ENCODE measurements at places on chromosomes 13 and 19.

DNA sequence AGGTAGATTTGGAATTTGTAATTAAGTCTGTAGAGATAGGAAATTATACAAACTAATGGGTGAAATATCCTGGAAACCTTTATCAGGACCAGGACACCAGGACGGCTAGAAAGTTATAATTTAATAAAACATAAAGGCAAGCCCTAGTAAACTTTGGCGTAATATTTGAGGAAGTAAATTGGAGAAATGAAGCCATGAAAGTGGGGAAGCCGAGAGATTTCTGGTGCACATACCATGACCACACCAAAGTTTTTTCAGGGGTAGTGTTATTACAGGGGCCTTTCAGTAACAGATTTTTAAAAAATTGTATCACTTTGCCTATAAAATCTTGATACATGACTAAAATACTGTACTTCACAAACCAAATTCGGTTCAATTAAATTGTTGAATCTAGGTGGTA, 54.7 kb upstream of the URAD start:
- no peaks in the 10 kb centered on the region for H3K36me3 ChIP-seq
- no peaks in the 10 kb centered on the region for H3K27me3 ChIP-seq
- peaks cover 8% of the 10 kb centered on the region for H3K4me1 ChIP-seq
- DNase-seq, result no peak
- no peak overlapping the region for H3K27ac ChIP-seq
- H3K4me3 ChIP-seq, result no peak overlapping the region

DNA sequence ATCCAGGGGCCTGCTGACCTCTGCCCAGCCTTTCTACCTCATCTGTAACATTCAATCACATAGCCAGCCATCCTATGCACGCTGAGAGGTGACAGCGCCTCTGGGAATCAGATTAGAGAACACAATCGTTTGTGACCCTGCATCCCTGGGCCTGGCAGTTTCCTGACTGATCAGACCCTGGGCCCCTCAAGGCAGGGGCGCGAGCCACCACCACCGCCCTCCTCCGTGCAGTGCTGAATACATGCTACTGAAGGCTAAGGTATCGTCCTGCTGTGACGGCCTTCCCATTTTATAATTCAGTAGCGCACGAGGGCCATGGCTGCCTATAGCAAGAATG, 1.3 kb downstream of the TMTC4 start:
- peak overlapping the region; percentile 79 for H3K4me3 ChIP-seq
- no peaks in the 10 kb centered on the region for H3K27me3 ChIP-seq
- DNase-seq, result no peak
- peaks cover 10% of the 10 kb centered on the region for H3K4me1 ChIP-seq
- H3K27ac ChIP-seq, result peak overlapping the region; percentile 6

- H3K4me3 ChIP-seq, result no peak overlapping the region
- H3K27me3 ChIP-seq, result no peaks in the 10 kb centered on the region
- H3K27ac ChIP-seq, result no peak overlapping the region
- no peak for DNase-seq
- H3K4me1 ChIP-seq, result peaks cover 5% of the 10 kb centered on the region
Observed at GRCh38 chr13:23460921-23461320, 27.4 kb upstream of the SACS start.

DNA sequence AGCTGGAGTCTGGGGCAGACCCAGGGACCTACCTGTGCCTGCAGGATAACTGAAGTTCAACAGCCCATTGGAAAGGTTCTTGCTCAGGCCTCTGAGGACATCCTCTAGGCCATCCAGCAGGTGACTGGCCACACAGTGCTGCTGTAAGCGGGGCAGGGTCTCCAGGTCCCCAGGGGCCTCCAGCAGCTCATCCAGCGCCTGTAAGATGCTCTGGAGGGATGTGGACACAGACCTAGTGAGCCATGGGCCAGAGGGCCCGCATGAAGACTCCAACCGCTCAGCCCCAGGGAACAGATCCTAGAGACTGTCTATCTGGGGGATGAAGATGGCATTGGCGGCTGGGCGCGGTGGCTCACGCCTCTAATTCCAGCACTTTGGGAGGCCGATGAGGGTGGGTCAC, 14.0 kb downstream of the ADGRE2 start:
- no peak overlapping the region for H3K4me3 ChIP-seq
- no peak overlapping the region for H3K27ac ChIP-seq
- no peaks in the 10 kb centered on the region for H3K4me1 ChIP-seq
- H3K36me3 ChIP-seq, result no peaks in the 10 kb centered on the region
- no peaks in the 10 kb centered on the region for H3K27me3 ChIP-seq
- DNase-seq, result no peak

- H3K36me3 ChIP-seq, result 0 out of 2 replicates have a peak, but pooled peaks cover 2% of the 10 kb centered on the region
- H3K4me3 ChIP-seq, result no peak overlapping the region
- H3K4me1 ChIP-seq, result peaks cover 4% of the 10 kb centered on the region
- no peak overlapping the region for H3K27ac ChIP-seq
Observed at GRCh38 chr13:98889419-98890085, 88.3 kb downstream of the DOCK9 start.

DNA sequence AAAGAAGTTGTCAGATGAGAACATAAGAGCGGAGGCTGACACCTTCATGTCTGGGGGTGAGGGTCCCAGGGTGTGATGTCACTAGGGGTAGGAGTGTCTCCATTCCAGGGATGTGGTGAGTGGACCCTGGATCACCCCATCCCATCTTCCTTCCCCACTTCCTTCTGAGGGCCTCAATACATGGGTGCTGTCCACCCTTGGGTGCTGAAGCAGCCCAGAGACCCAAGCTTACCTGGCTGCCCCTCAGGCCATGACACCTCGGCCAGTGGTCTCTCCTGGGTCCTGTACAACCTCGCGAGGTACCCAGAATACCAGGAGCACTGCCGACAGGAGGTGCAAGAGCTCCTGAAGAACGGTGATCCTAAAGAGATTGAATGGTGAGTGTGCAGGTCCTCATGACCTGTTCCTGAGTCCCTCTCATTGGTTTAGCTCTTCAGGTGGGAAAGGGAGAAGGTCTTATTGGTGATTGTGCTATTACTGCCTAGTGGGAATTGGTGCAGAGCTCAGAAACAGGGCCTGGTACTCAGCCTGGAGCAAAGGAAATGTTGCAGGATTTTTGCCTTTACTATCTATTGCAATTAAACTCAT, 37.7 kb upstream of the CYP4F8 start:
- no peak overlapping the region for H3K27ac ChIP-seq
- no peak overlapping the region for H3K4me3 ChIP-seq
- DNase-seq, result no peak
- H3K27me3 ChIP-seq, result no peaks in the 10 kb centered on the region
- H3K36me3 ChIP-seq, result no peaks in the 10 kb centered on the region
- H3K4me1 ChIP-seq, result no peaks in the 10 kb centered on the region

DNA sequence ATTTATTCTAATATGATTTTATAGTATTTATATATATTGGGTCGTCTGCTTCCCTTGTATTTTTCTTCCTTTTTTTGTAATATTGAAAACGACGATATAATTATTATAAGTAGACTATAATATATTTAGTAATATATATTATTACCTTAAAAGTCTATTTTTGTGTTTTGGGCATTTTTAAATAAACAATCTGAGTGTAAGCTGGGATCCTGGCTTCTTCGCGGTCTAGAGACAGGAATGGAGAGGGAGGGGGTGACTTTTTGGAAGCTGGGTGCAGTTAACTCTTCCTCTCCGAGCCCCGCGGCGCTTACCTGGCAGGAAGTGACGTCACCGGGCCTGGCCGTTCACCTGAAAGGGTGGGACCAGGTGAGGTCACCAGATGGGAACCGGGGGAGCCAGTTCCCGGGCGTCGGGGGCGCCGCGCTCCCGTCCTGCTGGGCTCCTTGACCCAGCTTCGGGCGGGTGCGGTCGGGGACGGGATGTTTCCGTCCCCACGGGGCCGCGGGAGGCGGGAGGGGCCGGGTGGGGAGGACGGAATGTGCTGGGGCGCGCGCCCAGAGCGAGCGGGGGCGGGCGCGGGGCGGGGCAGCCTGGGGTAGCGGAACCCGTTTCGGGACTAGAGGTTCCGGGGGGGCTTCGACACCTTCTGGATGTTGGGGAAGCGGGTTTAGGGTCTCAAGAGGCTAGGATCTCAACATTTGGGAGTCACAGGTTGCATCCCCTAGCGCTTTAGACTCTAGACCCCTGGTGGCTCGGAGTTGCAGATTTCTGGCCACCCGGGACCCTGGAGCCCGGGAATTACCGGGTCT, 2.8 kb downstream of the ZFP36 start:
- H3K4me3 ChIP-seq, result peak overlapping the region; percentile 58
- H3K27ac ChIP-seq, result peak overlapping the region; percentile 97
- peak; percentile 61 for DNase-seq
- peaks cover 17% of the 10 kb centered on the region for H3K4me1 ChIP-seq
- no peaks in the 10 kb centered on the region for H3K27me3 ChIP-seq

GRCh38 chr19:48301886-48302599, 23.3 kb upstream of the EMP3 start:
- no peak for DNase-seq
- H3K4me3 ChIP-seq, result no peak overlapping the region
- no peak overlapping the region for H3K27ac ChIP-seq
- H3K4me1 ChIP-seq, result no peaks in the 10 kb centered on the region

DNA sequence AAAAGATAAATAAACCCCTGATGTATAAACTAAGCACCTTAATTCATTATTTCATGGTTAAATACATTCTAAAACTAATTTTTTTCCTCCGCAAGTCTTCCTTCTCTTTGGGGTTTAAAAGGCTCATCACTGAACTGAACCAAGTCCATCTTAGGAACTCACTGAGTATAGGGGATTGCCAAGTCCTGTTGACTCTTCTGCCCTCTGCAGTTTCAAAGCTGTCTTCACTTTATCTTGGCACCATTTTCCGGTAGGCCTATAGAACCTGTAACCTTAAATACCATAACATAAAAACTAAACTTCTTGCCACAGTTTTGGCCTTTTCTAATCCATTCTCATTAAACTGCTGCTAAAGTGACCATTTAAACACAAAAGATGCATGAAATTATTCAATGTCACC, 66.5 kb upstream of the USPL1 start:
- no peaks in the 10 kb centered on the region for H3K27me3 ChIP-seq
- peak; percentile 43 for DNase-seq
- no peak overlapping the region for H3K27ac ChIP-seq
- H3K4me1 ChIP-seq, result no peaks in the 10 kb centered on the region
- no peak overlapping the region for H3K4me3 ChIP-seq

GRCh38 chr13:114097893-114098688, 34.3 kb downstream of the RASA3 start:
- no peak overlapping the region for H3K4me3 ChIP-seq
- DNase-seq, result no peak
- H3K27ac ChIP-seq, result peak overlapping the region; percentile 64
- peaks cover 36% of the 10 kb centered on the region for H3K4me1 ChIP-seq
- H3K36me3 ChIP-seq, result peaks cover 9% of the 10 kb centered on the region

- peak; percentile 28 for DNase-seq
- peak overlapping the region; percentile 77 for H3K27ac ChIP-seq
- no peak overlapping the region for H3K4me3 ChIP-seq
- peaks cover 31% of the 10 kb centered on the region for H3K4me1 ChIP-seq
Observed at GRCh38 chr13:113901231-113901630, 37.4 kb upstream of the GAS6 start.

DNA sequence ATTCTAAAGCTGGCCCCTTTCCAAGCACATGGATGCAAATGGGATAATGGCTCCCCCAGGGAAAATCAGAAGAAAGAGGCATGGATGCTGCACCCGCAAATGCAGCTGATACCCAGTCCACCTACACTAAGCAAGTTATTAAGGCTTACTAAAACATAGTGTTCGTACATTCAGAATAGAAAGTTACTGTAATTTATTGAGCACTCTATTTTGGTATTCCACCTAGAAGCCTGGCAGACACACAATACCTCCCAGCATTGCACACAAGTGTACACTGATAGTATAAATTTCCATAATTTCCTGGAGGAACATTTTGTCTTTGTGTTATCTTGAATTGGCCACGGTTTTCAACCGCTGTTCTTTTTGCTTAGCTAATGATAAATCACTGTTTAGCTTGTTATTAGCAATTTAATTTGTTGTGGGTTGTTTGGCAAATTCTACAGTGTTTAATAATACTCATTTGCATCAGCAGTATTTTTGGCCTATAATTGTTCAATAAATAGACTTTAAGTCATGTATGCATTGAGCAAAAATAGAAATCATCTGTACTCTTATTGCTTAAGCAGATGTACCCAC, 94.5 kb upstream of the MRI1 start:
- peaks cover 2% of the 10 kb centered on the region for H3K27me3 ChIP-seq
- H3K36me3 ChIP-seq, result no peaks in the 10 kb centered on the region
- DNase-seq, result no peak
- no peak overlapping the region for H3K27ac ChIP-seq
- H3K4me3 ChIP-seq, result no peak overlapping the region
- no peaks in the 10 kb centered on the region for H3K4me1 ChIP-seq

GRCh38 chr13:106063591-106064313, 471.7 kb downstream of the EFNB2 start:
- H3K27ac ChIP-seq, result no peak overlapping the region
- peaks cover 2% of the 10 kb centered on the region for H3K4me1 ChIP-seq

DNA sequence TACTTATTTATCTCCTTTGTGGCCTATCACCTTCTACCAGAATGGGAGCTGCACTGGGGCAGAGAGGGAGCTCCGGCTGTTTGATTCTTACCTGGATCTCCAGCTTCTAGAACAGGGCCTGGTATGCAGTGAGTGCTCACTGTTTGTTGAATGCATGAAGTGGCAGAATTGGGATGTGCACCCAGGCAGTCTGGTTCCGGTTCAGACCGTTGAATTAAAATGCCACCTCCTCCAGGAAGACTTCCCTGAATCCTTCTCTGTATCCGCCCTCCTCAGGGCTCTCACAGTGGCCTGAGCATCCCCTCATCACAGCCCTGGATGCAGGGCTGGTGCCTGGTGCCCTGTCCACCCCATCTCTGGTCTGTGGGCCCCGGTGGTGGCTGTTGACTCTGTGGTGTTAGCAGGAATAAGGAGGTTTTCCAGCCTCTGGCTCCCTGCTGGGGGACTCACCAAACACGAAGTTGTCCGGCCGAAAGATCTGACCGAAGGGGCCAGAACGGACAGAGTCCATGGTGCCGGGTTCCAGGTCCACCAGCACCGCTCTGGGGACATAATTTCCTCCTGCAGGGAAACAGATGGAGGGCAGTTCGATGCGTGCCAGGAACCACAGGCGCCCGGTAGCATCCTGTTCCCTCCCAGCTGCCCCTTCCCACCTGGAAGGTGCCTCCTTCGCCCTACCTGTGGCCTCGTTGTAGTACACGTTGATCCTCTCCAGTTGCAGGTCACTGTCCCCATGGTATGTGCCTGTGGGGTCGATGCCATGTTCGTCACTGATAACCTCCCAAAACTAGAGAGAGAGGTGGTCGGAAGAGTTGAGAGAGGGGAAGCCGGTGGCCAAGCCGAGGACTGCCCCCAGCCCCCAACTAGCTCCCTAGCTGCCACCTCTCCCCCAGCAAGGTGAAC, 1.0 kb downstream of the TUBB4A start:
- H3K36me3 ChIP-seq, result no peaks in the 10 kb centered on the region
- peaks cover 23% of the 10 kb centered on the region for H3K27me3 ChIP-seq
- no peak overlapping the region for H3K4me3 ChIP-seq
- no peak for DNase-seq
- no peaks in the 10 kb centered on the region for H3K4me1 ChIP-seq
- H3K27ac ChIP-seq, result no peak overlapping the region
